ENCODE measurements at places on chromosomes 11 and 22.

DNA sequence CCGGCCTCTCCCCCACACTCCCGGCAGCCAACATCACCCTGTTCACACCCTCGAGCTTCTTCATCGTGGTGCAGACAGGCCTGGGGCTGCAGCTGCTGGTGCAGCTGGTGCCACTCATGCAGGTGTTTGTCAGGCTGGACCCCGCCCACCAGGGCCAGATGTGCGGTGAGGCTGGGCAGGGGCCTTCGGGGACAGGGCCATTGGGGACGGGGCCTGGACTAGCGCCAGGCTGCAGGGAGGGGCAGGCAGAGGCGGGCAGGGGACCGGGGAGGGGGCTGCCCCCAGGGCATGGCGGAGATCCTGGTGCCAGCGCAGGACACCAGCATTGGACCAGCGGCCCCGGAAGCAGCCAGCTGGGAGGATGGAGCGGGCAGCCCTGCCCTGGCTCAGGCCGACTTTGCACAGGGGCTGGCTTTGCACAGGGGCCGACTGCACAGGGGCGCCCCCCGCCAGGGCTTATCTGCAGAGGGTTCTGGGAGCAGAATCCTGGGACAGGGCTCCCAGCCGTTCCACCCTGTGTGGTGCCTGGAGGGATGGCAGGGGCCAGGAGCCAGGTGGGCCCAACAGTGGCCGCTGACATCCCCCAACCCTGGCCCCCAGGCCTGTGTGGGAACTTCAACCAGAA lies 8.6 kb downstream of the MUC5B start:
- DNase-seq: no peak

DNA sequence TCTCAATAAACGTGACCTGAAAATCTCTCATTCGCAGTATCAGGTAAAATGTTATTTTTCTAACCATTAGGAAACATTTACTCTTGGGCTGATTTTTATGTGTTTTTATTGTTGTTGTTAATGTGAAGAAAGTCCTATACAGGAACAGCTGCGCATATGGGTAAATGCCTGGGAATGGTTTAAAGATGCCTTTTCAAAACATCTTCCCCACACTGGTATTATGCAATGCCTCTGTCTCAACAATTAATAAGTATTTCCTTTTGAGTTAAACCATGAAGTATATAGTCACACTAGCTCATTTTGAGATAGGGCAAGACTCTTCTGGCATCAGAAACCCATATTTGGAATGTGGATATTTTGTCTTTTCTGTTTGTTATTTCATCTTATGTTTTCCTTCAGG lies 13.7 kb upstream of the LIN7C start:
- DNase-seq: no peak

DNA sequence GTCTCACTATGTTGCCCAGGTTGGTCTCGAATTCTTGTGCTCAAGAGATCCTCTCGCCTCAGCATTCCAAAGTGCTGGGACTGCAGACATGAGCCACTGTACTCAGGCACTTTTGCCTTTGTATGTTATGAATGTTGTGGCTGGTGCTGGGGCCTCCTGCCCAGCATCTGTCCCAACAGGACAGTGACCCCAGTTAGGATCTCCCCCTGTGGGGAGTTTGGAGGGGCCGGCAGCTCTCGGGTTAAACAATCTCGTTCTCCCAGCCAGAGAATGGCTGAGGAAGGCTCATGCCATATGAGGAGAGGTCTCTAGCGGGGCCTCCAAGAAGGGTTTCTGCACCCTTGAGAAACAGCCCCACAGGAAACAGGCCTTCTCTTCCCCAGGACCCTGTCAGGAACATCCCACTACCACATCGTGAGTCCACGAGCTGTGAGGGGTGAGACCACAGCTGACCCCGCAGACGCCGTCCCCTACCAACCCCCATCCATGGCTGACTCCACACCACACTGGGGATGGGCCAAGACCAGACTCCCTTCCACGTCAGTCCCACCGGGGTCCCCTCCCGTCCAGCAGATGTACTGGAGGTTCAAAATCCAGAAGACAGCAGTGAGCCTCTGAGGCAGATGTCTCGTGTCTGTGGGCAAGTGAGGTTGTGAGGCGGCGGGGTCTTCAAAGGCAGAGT lies 54.1 kb downstream of the SHANK2 start:
- DNase-seq: no peak

- DNase-seq: no peak
Observed at GRCh38 chr11:71472941-71473792, 20.2 kb downstream of the NADSYN1 start.

DNA sequence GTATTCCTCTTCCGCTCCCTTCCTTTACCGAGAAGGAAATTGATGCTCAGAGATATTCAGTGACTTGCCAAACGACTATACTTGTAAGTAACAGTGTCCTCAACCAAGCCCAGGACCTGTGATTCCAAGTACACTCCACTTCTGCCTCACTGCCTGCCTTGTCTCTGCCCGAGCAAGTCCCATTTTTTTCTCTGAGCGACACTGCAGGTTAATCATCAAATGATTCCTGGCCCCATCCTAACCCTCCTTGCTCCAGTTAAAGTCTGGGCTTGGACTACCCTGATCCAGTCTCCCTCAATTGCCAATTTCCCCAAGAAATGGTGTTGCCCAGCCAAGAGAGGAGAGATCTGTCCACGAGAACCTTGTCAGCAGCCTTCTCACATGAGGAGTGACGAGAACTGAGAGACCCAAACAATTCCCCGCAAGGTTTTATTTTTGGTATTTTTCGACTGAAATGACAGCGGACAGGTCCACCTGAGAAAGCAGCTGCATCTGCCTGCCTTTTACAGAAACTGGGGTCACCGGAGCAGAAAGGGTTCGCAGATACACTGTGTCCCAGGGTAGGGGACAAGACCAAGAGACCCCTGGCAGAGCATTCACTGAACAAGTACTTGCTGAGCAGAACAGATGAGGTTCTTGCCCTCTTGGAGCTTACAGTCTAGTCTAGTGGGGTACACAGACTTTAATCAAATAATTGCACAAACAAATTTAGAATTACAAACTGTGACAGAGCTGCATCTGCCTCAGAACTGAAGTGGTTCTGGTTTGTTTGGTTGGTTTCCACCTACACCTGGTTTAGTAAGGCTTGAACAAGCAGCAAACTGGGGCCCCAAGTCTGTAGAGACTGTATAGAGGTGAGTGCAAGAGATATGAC lies 11.4 kb downstream of the POU2AF1 start:
- DNase-seq: no peak

- peak; percentile 34 for DNase-seq
Observed at GRCh38 chr22:42800451-42801251, 56.4 kb downstream of the ARFGAP3 start.

- DNase-seq: no peak
Observed at GRCh38 chr11:12944889-12945288, 64.2 kb upstream of the RASSF10 start.

GRCh38 chr11:46298699-46299433 lies 21.4 kb downstream of the CREB3L1 start:
- DNase-seq: no peak

DNA sequence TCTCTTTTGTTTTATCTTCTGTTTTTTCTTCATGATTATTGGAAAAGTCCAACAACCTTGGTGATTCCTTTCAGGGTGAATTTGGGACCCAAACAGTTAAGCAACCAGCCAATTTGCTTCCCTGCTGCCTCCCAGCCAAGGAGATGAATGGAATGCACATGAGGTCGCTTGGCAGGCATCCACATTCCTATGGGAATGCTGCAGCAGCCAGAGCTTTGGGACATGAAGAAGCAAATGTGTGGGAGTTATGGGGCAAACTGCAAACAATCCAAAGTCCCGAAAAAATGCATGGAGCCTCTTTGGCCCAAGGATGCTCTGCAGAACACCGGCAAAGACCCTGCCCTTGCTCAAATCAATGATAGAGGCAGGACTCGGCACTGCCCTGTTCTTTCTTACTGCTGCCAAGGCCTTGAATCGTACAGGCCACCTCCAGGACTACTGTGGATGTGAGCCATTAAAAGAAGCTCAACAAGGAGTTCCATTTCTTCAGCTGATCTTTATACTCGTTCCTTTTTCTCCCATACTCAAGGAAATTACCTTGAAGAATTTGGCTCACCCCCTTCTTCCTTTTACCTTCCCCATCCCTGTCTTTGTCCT lies 117.3 kb upstream of the TEAD1 start:
- no peak for DNase-seq

GRCh38 chr11:2382129-2382517 lies 5.0 kb downstream of the CD81 start:
- no peak for DNase-seq

- DNase-seq: no peak
Observed at GRCh38 chr11:112942966-112943643, 18.1 kb upstream of the NCAM1 start.

- DNase-seq: no peak
Observed at GRCh38 chr22:46124383-46125144, 25.8 kb upstream of the PPARA start.

- DNase-seq: no peak
Observed at GRCh38 chr22:16965560-16965959, 42.5 kb downstream of the GAB4 start.

- DNase-seq: no peak
Observed at GRCh38 chr11:132080127-132080526, 709.7 kb downstream of the NTM start.

DNA sequence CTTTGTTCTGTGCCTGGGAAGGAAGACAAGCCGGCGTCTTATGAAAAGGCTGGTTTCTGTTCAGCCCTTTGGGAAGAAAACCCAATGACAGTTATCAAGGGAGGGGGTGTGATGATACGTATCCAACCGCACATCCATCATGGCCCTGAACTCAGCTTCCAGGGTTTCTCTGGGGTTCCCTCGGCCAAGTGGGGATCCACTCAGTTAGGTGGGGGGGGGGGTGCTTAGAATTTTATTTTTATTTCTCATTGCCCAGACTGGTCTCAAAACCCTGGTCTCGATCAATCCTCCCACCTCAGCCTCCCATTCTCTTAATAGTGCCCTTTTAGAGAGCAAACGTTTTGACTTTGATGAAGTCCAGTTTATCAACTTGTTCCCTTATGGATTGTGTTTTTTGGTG lies 25.7 kb downstream of the KCNQ1 start:
- DNase-seq: no peak

DNA sequence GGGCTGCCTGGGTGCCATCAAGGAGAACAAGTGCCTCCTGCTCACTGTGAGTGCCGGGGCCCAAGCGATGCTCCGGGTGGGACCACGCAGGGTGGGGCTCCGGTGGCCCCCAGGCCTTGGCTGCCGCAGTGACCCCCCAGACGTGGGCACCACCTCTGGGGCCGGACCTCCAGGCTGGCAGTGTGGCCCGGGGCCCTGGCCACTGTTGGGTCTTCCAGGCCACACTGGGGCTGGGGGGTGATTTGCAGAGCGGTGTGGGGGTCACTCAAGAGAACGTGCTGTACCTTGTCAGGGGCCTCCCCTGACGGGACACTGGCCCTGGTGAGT lies 20.0 kb downstream of the TSPAN4 start:
- no peak for DNase-seq

GRCh38 chr11:134800826-134801225 lies 388.8 kb upstream of the B3GAT1 start:
- DNase-seq: no peak

- no peak for DNase-seq
Observed at GRCh38 chr22:50610581-50610980, 10.0 kb downstream of the MAPK8IP2 start.

GRCh38 chr11:121838571-121838970 lies 277.4 kb downstream of the BLID start:
- DNase-seq: no peak

GRCh38 chr11:47541070-47541469 lies 11.9 kb downstream of the CELF1 start:
- no peak for DNase-seq

- no peak for DNase-seq
Observed at GRCh38 chr11:33000181-33000580, 15.5 kb upstream of the DEPDC7 start.

GRCh38 chr22:44461614-44462013 lies 36.4 kb downstream of the RTL6 start:
- DNase-seq: no peak

- no peak for DNase-seq
Observed at GRCh38 chr22:17853073-17853472, 78.8 kb upstream of the BID start.

- DNase-seq: no peak
Observed at GRCh38 chr11:114202011-114202609, 94.1 kb upstream of the NNMT start.

GRCh38 chr11:117039270-117039669 lies 59.0 kb downstream of the SIK3 start:
- no peak for DNase-seq

GRCh38 chr22:27329131-27329850 lies 472.3 kb downstream of the MN1 start:
- no peak for DNase-seq

GRCh38 chr11:98143661-98144060 lies 877.1 kb upstream of the CNTN5 start:
- DNase-seq: no peak

- no peak for DNase-seq
Observed at GRCh38 chr11:36890121-36890679, 292.2 kb upstream of the RAG2 start.

- DNase-seq: no peak
Observed at GRCh38 chr22:24836282-24836681, 30.3 kb downstream of the SGSM1 start.

GRCh38 chr22:19473578-19473977 lies 5.4 kb downstream of the UFD1 start:
- DNase-seq: no peak

- no peak for DNase-seq
Observed at GRCh38 chr11:23063276-23063675, 203.0 kb upstream of the CCDC179 start.

DNA sequence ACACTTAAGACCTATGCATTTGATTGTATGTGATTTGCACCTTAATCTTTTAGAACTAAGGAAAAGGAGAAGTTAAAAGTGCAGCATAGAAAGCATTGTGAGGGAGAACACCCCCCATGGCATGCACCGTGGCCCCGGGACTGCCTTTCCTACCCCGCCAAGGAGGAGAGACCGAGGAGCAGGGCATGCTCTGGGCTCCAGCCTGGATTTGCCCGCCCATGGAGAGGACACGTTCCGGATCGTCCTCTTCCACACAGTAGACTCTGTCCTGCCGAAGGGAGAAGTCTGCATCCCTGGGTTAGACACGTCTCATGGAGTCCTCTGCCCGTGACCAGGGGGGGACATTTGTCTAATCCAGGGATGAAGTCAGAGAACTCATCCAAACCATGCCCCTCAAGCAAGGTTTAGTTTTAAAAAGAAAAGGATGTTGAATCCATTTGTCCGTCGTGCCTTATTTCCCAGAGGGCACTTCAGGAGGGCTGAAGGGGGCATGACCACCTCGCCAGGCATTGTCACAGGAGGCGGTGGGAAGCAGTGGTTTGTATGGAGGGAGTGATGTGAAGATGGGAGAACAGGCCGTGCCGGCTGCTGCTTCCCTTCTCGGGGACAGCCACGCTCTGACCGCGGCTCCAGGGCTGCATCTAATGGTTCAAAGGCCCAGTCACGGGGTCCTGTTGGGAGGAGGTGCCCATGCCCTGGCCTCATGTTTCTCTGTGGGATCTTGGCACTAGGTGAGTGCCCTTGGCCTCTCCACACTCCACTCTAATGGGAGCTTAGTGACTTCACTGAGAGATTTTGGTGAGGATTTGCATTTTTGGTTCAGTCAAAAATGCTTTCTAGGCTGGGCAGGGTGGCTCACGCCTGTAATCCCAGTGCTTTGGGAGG lies 66.2 kb upstream of the GAL start:
- no peak for DNase-seq

GRCh38 chr11:100152766-100153165 lies 534.3 kb upstream of the ARHGAP42 start:
- no peak for DNase-seq

GRCh38 chr11:15690320-15690719 lies 575.6 kb downstream of the INSC start:
- no peak for DNase-seq

- DNase-seq: no peak
Observed at GRCh38 chr11:15769203-15769602, 587.1 kb downstream of the SOX6 start.

Data from NCI-H1417 treated with DMSO at 0.1 percent for 48 hours (cell line).